ENCODE measurements at places on chromosomes 12 and 14. TPM values are rescaled to one million over a fixed set of nuclear protein-coding genes. Genes with fewer than 3 reads are reported as not detected.

The ANKRD33 gene
- not detected for total RNA-seq

The FAM177A1 gene
- total RNA-seq = 72.7 TPM

The CD9 gene
- 17.6 TPM for total RNA-seq

The ZDHHC22 gene
- total RNA-seq = 77.3 TPM

The LYSET gene
- total RNA-seq = 15.9 TPM

The DHRS2 gene
- 0.42 TPM for total RNA-seq

The ACVR1B gene
- 50.2 TPM for total RNA-seq

The FGD6 gene
- 42.1 TPM for total RNA-seq

The AQP6 gene
- 0.37 TPM for total RNA-seq

The DAAM1 gene
- total RNA-seq = 146 TPM

The KCNC2 gene
- total RNA-seq = 11.6 TPM

The GPR132 gene
- total RNA-seq = not detected

The SLC22A17 gene
- 70.6 TPM for total RNA-seq

The TAS2R9 gene
- not detected for total RNA-seq

The LMNTD1 gene
- 1.1 TPM for total RNA-seq

The NYNRIN gene
- 33.5 TPM for total RNA-seq

The KRT83 gene
- total RNA-seq = not detected

The CAPS2 gene
- total RNA-seq = 6.8 TPM

The HNF1A gene
- not detected for total RNA-seq

The SYNJ2BP gene
- 17.4 TPM for total RNA-seq

The ALDH1L2 gene
- 47.4 TPM for total RNA-seq

The TRIM9 gene
- 11.9 TPM for total RNA-seq

The MEG3 gene
- 0.22 TPM for total RNA-seq

The SPTB gene
- 1.9 TPM for total RNA-seq

The RDH16 gene
- total RNA-seq = 0.74 TPM

The RNF10 gene
- total RNA-seq = 188 TPM

The CCDC88C gene
- 68.0 TPM for total RNA-seq

The HIF1A gene
- 145 TPM for total RNA-seq

The CAPZA3 gene
- not detected for total RNA-seq

The OVCH1 gene
- total RNA-seq = not detected

The PZP gene
- not detected for total RNA-seq

The POLR3B gene
- 12.1 TPM for total RNA-seq
